ENCODE measurements at places on chromosomes 3 and 15. TPM values are rescaled to one million over a fixed set of nuclear protein-coding genes. Genes with fewer than 3 reads are reported as not detected.

The AGTR1 gene
- 26.2 TPM for polyA plus RNA-seq

The SLC6A11 gene
- 0.10 TPM for polyA plus RNA-seq

DNA sequence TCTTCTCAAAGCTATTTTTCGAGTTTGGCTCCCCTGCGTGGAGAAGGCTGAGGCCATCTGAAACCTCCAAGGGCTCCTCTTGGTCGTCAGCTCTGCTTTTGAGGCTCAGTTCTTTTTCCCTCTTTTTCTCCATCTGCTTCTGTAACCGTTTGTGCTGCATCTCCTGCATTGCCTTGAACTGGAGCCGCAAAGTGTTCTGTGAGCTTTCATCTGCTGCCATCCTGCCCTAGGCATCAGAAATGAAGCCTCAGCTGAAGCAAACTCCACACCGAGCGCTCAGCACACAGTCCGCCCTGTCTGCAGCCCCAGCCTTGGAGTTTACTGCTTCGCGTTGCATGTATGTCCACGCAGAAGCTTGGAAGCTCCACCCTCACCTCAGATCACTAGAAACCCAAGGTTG lies 14.9 kb downstream of the CCDC13 start:
- DNase-seq = no peak

- no peak for DNase-seq
Observed at GRCh38 chr15:52128568-52128967, 16.0 kb upstream of the BCL2L10 start.

The CLDND1 gene
- 73.8 TPM for polyA plus RNA-seq

The HACL1 gene
- polyA plus RNA-seq = 6.9 TPM

The MRAS gene
- 69.6 TPM for polyA plus RNA-seq

The HESX1 gene
- 1.6 TPM for polyA plus RNA-seq

DNA sequence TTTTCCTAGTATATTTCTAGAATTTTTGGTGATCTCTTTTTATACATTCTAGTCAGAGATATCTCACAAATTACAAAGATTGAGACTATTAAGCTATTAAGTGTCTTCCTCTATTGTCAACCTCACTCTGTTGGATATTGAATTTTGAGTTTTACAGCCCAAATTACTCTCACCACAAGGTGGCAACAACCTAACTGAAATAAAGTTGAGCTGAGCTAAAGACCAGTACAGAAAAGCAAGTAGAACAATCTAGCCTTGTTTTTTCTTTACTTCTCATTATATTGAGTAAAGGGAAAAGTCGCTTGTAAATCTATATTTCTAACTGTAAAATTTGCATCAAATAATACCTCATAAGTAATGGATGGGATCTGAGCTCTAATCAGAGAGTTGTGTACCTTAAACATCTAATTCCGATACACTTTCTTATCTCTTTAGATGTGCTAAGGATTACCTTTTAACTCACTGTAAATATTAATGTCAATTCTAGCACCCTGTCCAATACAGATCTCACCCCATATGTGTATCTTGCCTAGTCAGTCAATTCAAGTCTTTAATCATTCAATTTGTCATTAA lies 13.6 kb upstream of the COMMD2 start:
- no peak for DNase-seq

GRCh38 chr3:153528473-153528872 lies 366.4 kb downstream of the RAP2B start:
- no peak for DNase-seq

GRCh38 chr3:81216192-81216591 lies 545.3 kb downstream of the GBE1 start:
- no peak for DNase-seq

- no peak for DNase-seq
Observed at GRCh38 chr15:47405365-47406162, 311.7 kb upstream of the SEMA6D start.

DNA sequence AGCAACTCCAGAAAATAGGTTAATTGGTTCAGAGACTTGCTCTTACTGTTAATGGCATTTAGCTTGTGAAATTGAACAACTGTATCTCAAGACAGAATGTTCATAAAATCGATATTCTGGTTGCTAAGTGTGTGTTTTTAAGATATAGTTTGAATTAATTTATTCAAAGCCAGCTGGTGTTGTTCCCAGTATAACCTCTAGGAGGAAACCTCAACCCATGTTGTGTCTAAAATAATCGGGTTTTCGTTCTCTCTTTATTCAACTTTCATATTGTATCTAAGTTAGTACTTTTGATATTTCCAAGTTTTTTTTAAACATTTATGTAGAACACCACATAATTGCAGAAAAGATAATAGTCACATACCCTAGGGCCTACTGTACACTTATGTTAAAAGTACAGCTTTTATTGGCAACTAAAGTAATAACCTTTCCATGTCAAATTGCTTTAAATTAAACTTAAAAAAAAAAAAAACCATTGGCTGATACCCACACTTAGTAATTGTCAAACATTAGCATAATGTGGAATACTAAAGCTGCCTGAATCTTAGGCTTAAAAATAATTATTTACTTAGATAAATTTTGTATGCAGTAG lies 90.9 kb downstream of the SAMMSON start:
- DNase-seq = no peak

Data from forelimb muscle (tissue), 1 donor.